ENCODE measurements at places on chromosomes 6 and 20. TPM values are rescaled to one million over a fixed set of nuclear protein-coding genes. Genes with fewer than 3 reads are reported as not detected.

GRCh38 chr6:112951829-112952228, 604.7 kb downstream of the RFPL4B start:
- DNase-seq = peak; percentile 72

SEL1L2 gene
- not detected for total RNA-seq

DNA sequence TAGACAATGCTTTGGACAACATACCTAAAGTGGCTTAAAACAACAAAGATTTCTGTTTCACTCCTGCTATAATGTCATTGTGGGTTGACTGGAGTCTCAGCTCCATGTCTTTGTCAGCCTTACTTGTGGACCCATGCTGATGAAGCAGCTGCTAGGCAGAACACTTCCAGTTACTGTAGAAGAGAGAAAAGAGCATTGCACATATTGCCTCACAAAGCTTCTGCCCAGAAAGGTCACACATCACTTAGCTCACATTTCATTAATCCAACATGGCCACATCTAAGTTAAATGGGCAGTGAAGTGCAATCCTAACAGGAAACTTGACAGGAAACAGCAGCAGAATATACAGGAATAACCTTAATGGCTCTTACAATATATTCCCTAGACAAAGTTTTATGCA, 480.5 kb upstream of the HTR1E start:
- DNase-seq = no peak

WFDC12 gene
- total RNA-seq = not detected

PRSS35 gene
- total RNA-seq = 5.2 TPM

All from fibroblast of villous mesenchyme (primary cell).